ENCODE measurements at places on chromosomes 12 and 14.

- no peak for DNase-seq
Observed at GRCh38 chr14:61219673-61220072, 61.5 kb downstream of the TMEM30B start.

DNA sequence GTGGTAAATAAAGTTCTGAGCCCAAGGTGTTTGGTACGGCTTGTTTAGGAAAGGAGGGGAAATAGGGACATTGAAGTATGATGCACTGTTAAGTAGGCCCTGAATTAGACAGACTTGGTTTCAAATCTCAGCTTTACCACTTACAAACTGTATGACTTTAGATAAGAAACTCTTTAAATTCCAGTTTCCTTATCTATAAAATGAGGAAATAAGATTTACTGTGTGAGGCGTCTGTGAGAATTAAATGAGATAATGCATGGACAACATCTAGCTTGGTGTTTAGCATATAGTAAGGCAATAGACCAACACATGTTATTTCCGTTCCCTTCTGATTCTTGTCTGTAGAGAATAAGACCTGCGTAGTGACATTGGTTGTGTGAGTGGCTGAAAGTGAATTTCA lies 7.0 kb downstream of the NCKAP1L start:
- no peak for DNase-seq

DNA sequence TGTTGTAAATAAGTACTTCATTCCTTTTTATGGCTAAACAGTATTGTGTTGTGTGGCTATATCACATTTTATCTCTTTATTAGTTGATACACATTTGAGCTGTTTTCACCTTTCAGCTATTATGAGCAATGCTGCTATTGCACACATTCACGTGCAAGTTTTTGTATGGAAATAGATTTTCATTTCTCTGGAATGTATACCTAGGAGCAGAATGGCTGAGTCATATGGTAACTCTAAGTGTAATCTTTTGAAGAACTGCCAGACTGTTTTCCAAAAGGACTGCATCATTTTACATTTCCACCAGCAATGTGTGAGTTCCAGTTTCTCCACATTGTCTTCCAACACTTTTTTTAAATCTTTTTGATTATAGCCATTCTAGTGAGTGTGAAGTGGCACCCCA lies 134.0 kb downstream of the SRGAP1 start:
- DNase-seq, result no peak

GRCh38 chr14:64198486-64198885 lies 95.7 kb downstream of the ESR2 start:
- DNase-seq, result no peak

- no peak for DNase-seq
Observed at GRCh38 chr12:120137833-120138232, 21.3 kb upstream of the RAB35 start.

GRCh38 chr14:22408547-22408946 lies 180.5 kb downstream of the DAD1 start:
- DNase-seq, result no peak

GRCh38 chr12:108033090-108033489 lies 96.0 kb upstream of the WSCD2 start:
- no peak for DNase-seq

DNA sequence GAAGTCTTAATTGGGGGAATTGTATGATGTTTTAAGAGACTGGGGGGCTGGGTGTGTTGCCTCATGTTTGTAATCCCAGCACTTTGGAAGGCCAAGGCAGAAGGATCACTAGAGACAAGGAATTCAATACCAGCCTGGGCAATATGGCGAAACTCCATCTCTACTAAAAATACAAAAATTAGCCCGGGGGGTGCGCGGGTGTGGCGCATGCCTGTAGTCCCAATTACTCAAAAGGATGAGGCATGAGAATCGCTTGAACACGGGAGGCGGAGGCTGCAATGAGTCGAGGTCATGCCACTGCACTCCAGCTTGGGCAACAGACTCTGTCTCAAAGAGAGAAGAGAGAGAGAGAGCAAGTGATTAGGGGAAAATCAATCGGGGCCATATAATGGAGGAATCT lies 600.5 kb downstream of the SLC16A7 start:
- no peak for DNase-seq

GRCh38 chr12:16282978-16283377 lies 5.5 kb upstream of the SLC15A5 start:
- DNase-seq, result no peak

GRCh38 chr12:43407816-43408645 lies 144.0 kb downstream of the ADAMTS20 start:
- DNase-seq, result no peak

DNA sequence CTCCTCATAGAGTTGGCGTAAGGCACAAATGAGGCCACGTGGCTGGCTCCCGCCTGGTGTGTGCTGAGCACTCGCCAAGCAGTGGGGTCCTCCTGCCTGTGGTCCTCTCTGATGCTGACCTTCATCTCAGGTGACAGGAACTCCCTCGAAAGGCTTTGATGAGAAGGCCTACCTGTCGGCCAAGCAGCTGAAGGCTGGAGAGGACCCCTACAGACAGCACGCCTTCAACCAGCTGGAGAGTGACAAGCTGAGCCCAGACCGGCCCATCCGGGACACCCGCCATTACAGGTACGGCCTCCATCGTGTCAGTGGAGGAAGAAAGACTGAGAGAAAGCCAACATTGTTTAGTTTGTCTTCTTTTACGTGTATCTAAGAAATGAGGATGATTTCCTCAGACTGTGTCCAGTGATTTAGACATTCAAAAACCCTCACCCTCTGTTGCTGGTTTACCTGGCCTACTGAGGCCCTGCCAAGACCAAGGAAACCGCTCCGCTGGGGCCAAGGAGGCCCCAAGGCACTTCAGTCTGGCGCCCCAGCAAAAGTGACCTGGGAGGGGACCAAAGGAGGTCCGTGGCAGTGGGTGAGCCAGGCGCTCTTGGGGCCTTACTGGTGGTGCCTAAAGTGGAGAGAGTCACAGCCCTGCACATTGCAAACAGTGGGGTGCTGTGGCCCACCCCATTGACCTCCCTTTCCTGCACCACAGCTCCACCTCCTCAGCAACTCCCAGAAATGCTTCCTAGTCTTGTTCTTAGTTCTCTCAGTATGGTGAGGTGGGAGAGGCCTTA lies 60.8 kb downstream of the GALNT16 start:
- DNase-seq, result no peak

DNA sequence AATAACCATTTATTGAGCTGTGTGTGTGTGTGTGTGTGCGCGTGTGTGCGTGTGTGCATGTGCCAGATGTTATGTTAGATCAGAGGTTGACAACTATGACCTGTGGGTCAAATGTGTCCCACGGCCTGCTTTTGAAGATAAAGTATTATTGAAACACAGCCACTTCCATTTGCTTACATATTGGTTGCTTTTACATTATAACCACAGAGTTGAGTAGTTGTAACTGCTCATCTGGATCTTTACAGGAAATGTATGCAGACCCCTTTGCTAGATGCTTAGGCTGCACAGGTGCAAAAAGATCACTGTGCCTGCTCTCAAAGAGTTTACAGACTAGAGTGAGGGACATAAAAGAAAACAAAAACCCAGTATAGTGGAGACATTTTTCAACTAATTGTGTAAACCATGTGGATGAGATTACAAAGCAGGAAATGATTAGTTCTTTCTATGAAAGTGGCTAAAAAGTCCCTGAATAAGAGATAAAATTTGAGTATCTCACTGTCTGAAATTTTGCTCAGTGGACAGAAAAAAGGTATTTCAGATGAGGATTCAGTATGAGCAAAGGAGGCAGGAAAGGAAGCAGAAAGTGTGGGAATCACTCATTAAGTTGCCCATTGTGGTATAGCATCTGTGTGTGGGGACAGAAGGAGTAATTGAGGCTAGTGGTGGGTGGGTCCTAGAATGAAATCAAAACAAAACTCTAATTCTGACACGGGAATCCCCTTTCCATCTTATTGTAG lies 188.4 kb downstream of the PAH start:
- no peak for DNase-seq

GRCh38 chr12:4829793-4830162 lies 79.9 kb upstream of the KCNA1 start:
- DNase-seq, result no peak

DNA sequence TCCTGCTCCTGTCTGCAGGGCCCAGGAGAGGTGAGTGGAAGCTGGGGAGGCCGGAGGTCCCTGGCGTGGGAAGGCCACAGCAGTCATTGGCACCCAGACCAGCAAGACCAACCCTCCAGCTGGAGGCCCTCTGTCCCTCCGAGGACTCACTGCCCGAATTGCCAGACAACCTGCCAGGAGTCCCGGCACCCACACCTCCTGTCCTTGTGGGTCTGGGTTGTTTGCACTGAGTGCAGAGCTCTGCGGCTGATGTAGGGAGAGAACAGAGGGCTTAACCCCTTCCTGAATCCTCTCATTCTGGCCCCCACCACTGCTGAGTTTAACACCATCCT lies 204.9 kb downstream of the KIF26A start:
- DNase-seq, result no peak

GRCh38 chr14:90626550-90626949 lies 189.7 kb downstream of the TTC7B start:
- DNase-seq, result no peak
